ENCODE measurements at places on chromosomes 2 and 18. TPM values are rescaled to one million over a fixed set of nuclear protein-coding genes. Genes with fewer than 3 reads are reported as not detected.

DNA sequence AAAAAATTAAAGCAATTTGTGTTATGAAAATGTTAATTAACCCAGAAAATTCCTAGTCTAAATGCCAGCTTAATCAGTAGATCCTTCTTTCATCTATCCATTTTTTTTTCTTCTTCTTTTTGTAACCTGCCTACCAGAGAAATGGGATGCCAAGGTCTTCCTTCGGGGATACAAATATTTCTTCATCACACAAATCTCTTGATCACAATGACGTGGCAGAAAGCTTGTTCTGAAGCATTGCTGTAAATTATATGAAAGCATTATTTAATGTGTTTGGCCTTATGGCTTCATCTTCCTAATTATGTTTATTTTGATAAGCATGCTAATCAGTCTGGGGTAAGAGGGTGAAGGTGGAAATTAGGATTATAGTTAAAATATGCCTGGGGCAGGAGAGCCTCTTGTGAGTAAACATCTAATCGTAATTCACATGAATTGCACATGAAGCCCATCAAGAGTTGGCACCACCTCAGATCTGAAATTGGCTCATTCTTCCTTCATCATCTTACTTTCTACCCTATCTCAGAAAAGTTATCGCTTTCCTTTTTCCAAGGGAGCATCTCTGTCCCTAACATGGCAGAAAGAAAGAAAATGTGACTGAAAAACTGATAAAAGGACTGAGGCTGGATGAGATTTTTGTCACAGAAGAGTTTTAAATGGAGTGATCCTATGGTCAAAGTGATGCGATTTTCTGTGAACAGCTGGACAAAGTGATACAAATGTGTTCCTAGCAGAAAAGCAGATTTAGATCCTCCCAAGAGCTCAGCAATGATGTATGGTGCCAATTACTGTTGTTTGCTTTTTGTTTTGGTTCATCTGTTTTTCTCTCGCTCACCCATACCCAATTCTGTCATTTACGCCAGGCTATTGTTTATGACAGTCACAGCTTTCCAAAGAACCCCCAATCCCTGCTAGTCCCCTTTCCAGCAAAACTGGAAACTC, 76.9 kb upstream of the PMAIP1 start:
- peak; percentile 72 for DNase-seq

The RND3 gene
- polyA plus RNA-seq: 67.6 TPM

- DNase-seq: peak; percentile 52
These were observed 50.3 kb upstream of the FOSL2 start for GRCh38 chr2:28342081-28342967.

GRCh38 chr2:203650860-203651613, 55.4 kb upstream of the CD28 start:
- DNase-seq: peak; percentile 74

DNA sequence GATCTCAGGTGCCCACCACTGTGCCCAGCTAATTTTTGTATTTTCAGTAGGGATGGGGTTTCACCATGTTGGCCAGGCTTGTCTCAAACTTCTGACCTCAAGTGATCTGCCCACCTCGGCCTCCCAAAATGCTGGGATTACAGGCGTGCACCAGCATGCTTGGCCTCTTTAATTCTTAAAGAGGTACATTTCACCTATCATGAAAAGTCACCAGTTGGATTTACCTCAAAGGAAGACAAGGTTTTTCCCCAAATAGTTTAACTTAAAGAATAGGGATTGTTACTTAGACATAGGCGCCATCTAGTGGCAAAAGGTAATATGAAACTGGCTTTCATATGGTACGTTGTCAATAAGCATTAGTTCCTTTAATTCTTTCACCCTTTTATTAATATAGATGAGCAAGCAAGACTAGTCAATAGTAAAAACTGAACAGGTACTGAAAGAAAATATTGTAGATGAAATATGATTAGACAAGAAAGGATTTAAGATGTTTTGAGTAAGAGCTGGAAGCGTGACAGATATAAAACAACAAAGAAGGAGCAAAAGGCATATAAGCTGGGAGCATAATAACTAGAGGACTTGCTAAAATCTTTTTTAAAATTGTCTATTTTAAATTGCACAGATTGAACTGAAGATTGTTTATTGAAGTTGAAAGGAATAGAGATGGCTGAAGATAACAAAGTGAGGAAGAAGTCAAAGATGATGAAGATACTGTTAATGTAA, 35.0 kb upstream of the PSMD14 start:
- DNase-seq: peak; percentile 41

The NLRC4 gene
- polyA plus RNA-seq: 1.0 TPM

GRCh38 chr18:63099848-63100629, 219.5 kb downstream of the BCL2 start:
- no peak for DNase-seq

- DNase-seq: no peak
These were observed 117.5 kb upstream of the TEX51 start for GRCh38 chr2:126781206-126781605.

The GALNT14 gene
- polyA plus RNA-seq: 3.7 TPM

DNA sequence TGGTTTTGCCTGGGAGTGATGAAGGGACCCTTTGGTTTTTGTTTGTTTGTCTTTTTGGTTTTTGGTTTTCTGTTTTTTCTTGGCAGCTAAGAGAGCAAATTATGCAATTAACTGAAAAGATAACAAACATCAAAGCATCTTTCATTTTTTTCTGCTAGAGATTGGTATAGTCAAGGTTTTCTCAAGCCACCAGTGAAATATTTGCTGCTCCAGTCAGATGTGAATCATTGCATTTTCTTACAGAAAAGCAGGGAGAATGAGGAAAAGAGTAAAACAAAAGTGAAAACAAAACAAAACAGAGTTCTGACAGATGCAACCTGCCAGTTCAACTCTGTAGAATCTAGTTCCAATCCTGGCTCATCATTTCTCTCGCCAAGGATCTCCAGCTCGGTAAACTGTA, 660.7 kb downstream of the DSC3 start:
- DNase-seq: no peak

The OSBPL6 gene
- polyA plus RNA-seq: 5.4 TPM

- DNase-seq: no peak
These were observed 149.4 kb upstream of the EPAS1 start for GRCh38 chr2:46147626-46148368.

DNA sequence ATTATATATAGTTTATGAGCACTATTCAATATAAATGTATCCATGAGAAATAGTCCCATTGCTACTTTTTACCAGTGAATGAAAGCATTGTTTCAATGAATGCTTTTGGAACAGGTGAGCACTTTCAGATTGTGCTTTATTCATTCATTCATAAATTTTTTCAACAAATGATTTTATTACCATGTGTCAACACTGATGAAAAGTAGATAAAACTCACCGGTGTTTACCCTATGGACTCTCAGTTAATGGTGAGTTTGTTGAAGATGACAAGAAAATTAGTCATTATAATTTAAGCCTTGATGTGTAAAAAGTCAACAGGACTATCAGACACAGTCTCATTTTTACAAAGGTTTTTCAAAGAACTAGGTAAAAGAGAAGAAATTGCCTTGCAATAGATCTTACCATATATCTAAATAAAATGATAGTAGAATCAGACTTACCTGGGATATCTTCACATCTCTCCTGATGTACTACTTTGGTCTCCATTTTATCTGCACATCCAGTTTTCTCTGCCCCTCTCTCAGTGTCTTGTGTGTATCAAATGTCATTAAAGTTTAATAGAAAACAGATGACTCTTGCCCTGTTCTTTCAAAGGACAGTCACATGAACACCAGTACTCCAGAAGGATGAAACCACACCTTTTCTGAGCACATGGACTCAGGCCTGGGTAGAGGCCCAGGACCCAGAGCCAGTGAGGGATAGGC, 325.3 kb upstream of the RND3 start:
- DNase-seq: no peak

GRCh38 chr2:6973895-6974545, 56.8 kb downstream of the RNF144A start:
- DNase-seq: no peak

The UPP2 gene
- not detected for polyA plus RNA-seq

- DNase-seq: no peak
These were observed 147.7 kb upstream of the SLC1A4 start for GRCh38 chr2:64841461-64841860.

GRCh38 chr2:111022633-111023032, 98.1 kb upstream of the BCL2L11 start:
- DNase-seq: no peak

The MEP1B gene
- not detected for polyA plus RNA-seq

The STON1 gene
- 10.2 TPM for polyA plus RNA-seq

The SH2D6 gene
- 0.52 TPM for polyA plus RNA-seq

DNA sequence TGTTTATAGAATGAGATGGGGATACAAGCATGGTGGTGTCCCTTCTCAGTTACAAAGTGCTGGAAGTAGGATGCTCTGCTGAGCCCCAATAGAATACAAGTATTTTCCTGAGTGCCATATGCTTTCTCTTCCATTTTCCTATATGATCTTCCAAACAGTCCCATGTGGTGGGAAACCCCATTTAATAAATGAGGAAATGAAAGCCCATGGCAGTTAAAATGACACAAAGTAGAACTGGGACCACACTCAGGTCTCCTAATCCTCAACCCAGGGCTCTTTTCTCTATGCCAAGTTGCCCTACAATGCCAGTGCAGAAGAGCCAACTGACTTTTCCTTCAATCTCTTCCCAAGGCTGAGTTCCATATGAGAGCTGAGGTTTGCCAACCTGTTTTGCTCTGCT, 210.2 kb upstream of the FBXO11 start:
- DNase-seq: no peak

GRCh38 chr2:105876191-105876590, 131.5 kb downstream of the NCK2 start:
- DNase-seq: no peak

The MC5R gene
- 7.3 TPM for polyA plus RNA-seq

The UCN gene
- 2.3 TPM for polyA plus RNA-seq

All from muscle of leg (tissue), 16 donors.